Choroid plexus epithelial cell (primary cell): ENCODE measurements at places on chromosomes 2 and 18.

GRCh38 chr2:82731824-82732223, 1727.3 kb downstream of the SUCLG1 start:
- no peak for DNase-seq

GRCh38 chr2:9814129-9814868, 29.0 kb upstream of the TAF1B start:
- no peak for DNase-seq

GRCh38 chr2:235114286-235114685, 162.5 kb downstream of the SH3BP4 start:
- DNase-seq: no peak

- DNase-seq: peak; percentile 20
Observed at GRCh38 chr2:219681694-219682300, 54.4 kb downstream of the SLC4A3 start.

GRCh38 chr2:30349691-30350090, 97.4 kb upstream of the LCLAT1 start:
- DNase-seq: no peak

DNA sequence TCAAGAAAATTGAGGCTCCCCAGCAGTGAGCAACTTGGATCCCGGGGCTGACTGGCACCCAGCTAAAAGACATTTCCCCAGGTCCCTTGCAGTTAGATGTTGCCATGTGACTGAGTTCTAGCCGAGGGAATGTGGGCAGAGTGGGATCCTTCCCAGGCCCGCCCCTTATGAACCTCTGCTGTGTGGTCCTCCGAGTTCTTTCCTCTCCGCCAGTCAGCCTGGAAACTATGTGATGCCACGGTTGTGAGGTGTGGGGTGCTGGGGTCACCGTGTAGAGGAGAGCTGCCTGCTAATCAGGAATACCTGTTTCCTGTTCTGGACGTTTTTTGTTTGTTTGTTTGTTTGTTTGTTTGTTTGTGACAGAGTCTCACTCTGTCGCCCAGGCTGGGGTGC, 45.5 kb downstream of the TMEM37 start:
- DNase-seq: no peak

- peak; percentile 98 for DNase-seq
Observed at GRCh38 chr2:8090748-8091700, 590.8 kb upstream of the ID2 start.
